K562 (cell line): ENCODE measurements at places on chromosomes 1 and 21. TPM values are rescaled to one million over a fixed set of nuclear protein-coding genes. Genes with fewer than 3 reads are reported as not detected.

- no peak for DNase-seq
Observed at GRCh38 chr1:50851466-50851865, 108.6 kb downstream of the FAF1 start.

DNA sequence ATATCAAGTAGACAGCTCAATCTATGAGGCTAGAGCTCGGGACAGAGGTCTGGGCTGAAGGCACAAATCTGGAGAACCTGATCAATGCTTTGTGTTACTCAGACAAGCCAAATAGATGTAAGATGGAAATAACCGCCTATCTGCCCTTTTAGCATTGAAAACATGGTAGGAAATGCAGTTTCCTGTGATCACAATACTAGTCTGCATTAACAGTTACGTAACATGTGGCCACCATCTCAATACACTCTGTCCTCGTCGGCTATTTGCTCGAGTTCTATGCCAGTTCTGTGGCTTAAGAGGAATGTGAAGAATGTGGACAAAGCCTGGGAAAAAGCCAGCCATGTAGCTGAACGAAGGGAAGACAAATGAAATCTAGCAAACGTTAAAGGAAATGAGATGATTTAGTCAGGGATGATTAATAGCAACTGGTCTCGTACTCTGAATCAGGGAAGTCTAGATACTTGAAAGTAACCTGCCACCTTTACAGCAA lies 73.3 kb downstream of the HSF2BP start:
- no peak for DNase-seq

Gene ADAM15
- 67.8 and 72.3 TPM in 2 replicates for total RNA-seq

Gene PLEKHN1
- total RNA-seq = 1.2 and 1.5 TPM in 2 replicates

DNA sequence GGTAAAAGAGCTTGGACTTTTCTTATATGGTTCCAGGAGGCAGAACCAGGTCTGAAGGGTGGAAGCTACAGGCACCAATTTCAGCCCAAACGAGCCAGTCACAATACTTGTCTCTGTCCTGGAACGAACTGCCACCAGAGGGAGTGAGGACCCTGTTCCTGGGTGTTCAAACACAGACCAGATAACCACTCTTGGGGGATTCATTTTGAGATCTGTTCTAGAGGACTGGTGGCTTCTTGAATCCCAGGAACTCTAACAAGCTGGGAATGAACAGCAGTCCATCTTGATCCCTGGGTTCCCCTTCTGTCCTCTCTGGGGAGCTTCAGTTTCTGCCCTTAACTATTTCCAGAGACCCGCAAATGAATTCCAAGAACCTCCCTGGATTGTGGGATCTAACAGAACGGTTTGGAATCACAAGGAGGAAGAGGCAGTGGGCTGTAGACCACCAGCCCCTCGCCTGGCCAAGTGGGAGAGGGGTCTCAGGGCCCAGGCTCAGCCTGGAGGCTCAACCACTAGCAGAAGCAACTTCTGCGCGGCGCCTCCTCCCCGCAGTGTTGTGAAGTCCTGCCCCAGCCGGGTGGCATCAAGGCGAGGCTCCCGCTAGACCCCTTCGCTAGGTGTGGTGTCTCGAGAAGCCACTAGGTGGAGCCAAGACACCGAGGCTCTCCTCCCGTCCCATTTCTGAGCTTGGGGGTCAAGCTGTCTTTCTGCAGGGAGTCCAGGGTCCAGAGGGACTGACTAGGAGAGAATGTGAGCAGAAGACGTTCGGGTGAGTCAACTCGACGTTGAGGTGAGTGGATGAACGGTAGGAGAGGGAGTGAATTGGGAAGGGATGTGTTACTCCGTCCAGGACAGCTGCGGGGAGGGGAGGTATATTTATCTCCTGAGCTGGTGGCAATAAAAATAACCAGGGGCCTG lies 12.1 kb upstream of the NES start:
- peak; percentile 88 for DNase-seq

Gene CD48
- 0.42 and 0.65 TPM in 2 replicates for total RNA-seq

Gene SPRR5
- total RNA-seq = not detected in 2 replicates

- DNase-seq = no peak
Observed at GRCh38 chr1:15031251-15031933, 122.2 kb upstream of the TMEM51 start.

- no peak for DNase-seq
Observed at GRCh38 chr1:160315359-160315758, 27.7 kb downstream of the COPA start.

DNA sequence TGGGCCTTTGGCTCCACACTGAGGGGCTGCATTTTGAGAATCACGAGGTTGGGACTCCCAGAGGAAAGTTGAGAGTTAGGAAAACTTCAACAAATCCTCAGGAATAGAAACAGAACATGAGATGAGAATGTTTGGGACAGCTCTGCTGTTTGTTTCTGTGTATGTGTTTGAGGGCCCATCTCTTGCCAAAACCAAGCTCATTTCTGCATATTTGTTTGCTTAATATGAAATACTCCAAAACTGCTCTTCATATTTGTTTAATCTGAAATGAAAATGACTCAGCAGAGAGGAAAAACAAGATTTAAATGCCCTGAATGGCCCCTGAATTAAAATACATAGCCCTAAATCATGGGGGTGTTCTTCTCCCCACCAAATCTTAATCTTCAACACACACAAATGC lies 78.1 kb downstream of the DDR2 start:
- DNase-seq = no peak

DNA sequence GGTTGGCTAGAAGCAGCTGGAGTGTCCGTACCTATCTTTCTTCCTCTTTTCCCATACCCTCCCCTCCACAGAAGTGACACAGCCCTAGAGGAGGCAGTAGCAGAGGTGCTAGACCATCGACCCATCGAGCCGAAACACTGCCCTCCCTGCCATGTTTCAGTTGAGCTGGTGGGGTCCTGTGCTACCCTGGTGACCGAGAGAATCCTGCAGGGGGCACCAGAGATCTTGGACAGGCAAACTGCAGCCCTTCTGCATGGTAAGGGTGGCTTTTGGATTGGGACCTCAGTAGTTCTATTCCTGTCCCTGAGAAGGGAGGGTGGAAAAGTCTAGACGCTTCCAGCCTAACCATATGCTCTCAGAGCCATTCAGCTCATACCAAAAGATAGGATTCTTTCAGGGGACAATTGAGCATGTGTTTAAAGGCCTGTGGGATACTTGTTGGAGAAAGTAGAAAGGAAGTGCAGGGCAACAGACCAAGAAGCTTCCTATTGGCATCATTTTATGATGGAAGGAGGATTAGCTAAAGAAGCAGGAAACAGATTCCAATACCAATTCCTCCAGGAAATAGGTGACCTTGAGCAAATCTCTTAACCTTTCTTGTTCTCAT lies 11.7 kb upstream of the BNIPL start:
- peak; percentile 64 for DNase-seq

GRCh38 chr21:39483917-39484316 lies 32.1 kb downstream of the SH3BGR start:
- DNase-seq = no peak

Gene GSTM1
- not detected in 2 replicates for total RNA-seq

- DNase-seq = no peak
Observed at GRCh38 chr1:206716870-206717673, 32.4 kb downstream of the MAPKAPK2 start.

DNA sequence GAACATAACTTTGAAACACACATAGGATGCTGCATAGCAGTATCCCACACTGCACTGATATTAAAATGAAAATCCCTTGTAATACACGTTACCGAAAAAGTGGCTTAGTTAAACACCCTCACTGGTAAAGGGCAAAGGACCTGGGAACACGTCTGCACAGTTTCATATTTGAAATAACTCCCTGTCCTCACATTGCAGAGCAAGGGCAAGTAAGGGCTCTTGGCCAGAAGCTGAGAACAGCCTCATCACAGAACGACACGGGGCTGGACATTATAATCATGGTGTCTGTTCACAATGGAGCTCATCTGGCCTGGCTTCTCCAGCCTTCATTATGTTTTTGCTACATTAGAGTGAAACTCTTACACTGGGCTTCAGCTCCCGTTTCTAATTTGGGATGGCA lies 207.0 kb downstream of the PCP4 start:
- no peak for DNase-seq

GRCh38 chr1:107187399-107187798 lies 46.6 kb downstream of the NTNG1 start:
- no peak for DNase-seq

GRCh38 chr21:34986561-34987500 lies 62.3 kb downstream of the RUNX1 start:
- DNase-seq = no peak

Gene ERICH3
- not detected in 2 replicates for total RNA-seq

GRCh38 chr1:113745425-113745824 lies 13.9 kb downstream of the PHTF1 start:
- no peak for DNase-seq

- DNase-seq = no peak
Observed at GRCh38 chr1:154988058-154988954, 5.1 kb upstream of the LENEP start.

DNA sequence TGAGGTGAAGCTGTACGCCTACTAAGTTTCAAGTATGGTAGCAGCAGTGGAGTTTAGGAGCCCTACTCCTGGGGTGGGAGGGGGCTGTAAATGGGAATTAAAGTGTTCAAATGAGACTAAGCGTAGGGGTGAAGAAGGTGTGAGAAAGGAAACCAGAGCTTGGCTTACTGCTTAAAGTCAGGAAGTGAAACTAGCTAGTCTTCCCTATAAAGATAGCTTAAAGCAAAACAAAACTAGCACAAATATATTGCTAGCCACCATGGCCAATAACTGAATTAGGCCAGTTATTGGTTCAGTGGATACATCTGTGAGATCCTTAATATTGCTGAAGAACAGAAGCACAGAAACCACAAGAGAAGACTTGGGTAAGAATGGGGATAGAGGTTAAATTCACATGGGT lies 492.2 kb upstream of the PKN2 start:
- DNase-seq = no peak

DNA sequence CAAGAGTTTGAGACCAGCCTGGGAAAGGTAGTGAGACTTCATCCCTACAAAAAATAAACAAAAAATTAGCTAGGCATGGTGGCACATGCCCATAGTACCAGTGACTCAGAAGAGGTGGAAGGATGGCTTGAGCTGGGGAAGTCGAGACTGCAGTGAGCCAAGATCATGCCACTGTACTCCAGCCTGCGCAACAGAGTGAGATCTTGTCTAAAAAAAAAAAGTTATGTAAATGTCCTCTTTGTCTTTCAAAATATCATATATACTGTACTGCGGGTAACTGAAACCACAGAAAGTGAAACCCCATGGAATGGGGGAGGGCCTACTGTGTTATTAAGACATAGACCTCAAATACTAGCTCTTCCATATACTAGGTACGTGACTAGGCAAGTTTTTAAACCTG lies 20.8 kb downstream of the ACADM start:
- DNase-seq = no peak

Gene TEKT2
- total RNA-seq = 0.60 and 0.78 TPM in 2 replicates

DNA sequence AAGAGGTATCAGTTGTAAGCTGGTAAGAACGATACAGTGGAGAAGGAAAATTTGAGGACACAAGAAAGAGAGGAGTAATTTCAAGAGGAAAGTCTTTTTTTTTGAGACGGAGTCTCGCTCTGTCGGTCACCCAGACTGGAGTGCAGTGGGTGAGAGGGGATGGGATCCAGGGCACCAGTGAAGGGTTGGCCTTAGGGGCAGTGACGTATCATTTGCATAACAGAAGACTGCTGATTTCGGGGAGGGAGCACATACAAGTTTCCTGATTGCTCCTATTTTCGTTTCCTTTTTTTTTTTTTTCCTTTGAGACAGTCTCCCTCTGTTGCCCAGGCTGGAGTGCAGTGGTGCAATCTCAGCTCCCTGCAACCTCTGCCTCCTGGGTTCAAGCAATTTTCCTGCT lies 4.2 kb downstream of the S100A13 start:
- no peak for DNase-seq
